ENCODE measurements at places on chromosomes 3 and 15.
A peak's percentile ranks its signal among the peaks of the same experiment; 100 is the strongest.

DNA sequence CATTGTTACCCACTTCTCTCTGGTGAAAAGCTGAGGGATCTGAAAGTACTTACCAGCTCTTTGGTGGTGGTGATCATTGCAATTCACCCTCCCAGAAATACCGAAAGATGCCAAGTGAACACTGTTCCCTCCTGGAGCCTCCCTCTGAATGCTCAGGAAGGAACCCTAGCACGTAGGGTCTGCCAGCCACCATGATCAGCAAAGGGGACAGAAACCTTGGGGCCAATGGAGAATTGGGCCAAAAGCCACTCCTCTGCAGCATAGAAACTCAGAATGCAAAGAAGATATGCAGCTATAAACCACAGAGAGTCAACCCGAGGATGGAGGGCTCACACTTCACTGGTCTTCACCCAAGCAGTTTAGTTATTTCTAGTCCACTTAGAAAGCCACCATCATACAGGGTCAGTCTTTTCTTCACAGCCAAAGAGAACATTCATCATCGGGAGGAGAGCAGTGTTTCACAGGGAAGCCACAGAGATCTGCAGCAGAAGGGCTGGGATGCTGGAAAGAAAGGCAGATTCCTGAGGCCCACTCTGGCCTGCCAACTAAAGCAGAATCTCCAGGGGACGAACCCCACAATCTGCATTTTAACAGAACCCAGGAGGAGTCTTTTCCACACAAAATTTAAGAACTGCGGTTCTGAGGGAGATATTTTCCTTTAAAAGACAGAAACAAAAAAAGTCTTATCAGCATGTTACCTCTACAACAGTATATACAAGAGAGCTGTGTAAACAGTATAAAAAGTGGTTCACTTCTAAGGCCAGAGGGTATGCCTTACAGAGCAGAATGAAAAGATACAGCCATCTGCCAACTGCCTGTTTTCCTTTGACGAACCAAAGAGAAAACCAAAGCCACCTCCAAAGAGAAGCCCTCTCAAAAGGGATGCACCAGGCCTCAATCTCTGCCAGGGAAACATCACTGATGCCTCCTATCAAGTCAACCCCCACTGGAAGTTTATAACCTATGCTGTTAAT is 11.3 kb downstream of the TBC1D2B start:
- DNase-seq, result no peak

DNA sequence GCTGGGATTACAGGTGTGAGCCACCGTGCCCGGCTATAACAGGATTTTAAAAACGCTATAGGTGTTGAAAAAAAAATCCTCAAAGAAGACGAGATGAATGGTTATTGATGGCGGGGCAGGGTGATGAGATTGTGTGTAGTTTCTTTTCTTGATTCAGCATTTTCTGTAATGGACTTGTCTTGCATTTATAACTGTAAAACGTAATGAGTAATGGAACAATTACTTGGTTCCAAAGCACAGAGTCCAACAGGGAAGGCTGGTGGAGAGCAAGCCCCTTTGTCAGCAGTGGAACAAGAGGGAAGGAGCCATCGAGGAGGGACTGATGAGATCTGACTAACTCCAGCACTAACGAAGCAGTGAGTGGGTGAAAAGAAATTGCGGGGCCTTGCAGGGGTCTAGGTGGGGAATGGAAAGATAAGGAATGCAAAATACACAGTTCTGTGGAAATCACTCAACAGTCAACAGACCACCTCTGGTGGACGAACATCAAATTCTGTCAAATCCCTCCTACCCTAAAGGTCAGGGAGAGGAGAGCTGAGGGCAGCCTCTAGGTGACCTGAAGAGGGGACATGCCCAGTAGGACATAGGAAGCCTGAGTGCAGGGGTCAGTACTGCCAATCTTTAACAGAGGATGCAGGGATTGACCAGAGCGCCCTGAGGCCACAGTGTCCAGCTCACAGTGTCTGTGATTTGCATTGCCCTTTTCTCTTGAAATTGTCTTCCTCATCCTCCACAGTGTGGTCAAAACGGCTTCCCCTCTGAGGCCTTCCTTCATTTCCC is 23.1 kb upstream of the CDCP1 start:
- DNase-seq, result no peak

- no peak for DNase-seq
Measured at GRCh38 chr3:46619845-46620778, 7.8 kb downstream of the FAM240A start.

DNA sequence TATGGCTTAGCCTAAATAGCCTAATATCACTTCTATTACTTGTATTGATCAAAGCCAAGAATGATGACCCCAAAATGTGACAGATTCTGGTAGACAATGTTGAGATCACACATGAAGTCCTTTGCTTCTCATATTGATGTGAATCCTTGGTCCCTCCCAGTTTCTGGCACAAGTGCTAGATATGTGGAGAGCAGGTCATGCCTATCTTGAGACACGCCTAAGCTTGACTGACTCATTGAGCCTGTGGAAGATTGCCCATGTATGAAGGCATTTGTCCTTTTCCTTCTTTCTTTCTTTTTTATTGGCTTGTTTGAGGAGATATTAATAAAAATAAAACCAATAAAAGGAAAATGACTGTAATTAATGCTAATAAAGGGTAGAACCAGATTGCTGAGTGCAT is 54.0 kb upstream of the TMEM108 start:
- no peak for DNase-seq

DNA sequence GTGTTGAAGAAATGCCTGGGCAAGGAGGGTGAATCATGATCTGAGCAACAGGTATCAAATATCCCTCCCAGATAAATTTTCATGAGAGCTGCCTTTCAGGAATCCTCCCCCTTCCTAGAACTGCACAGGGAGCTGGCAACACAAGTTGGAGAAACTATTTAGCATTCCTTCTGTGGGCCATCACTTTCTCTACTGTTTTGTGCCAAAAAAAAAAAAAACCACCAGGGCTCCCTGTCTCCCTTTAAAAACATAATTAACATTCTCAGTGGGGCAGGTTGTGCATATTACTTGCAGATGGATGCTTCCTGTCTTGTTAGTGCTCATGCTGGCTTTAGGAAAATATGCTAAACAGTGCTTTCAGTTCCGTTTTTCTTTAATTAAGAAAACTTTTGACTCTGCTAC is 234.9 kb upstream of the LMCD1 start:
- no peak for DNase-seq

- DNase-seq, result no peak
Measured at GRCh38 chr15:37261685-37262084, 161.3 kb upstream of the MEIS2 start.

GRCh38 chr3:146640955-146641867 is 36.1 kb upstream of the PLSCR5 start:
- DNase-seq, result no peak

DNA sequence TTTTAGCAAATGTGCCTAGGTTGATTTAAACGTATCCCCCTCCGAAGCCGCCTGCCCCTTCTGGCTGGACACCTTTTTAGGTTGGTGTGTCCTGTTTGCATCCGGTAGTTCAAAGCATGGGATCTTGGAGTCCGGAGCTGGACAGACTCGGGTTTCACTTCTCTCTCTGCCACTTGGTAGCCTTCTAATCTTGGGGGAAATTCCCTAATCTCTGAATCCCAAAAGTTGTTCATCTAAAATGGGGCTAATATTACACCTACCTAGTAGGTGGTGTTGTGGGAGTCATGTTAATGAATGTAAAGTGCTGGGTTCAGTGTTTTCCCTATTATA is 760 bp downstream of the FANCI start:
- DNase-seq, result no peak

DNA sequence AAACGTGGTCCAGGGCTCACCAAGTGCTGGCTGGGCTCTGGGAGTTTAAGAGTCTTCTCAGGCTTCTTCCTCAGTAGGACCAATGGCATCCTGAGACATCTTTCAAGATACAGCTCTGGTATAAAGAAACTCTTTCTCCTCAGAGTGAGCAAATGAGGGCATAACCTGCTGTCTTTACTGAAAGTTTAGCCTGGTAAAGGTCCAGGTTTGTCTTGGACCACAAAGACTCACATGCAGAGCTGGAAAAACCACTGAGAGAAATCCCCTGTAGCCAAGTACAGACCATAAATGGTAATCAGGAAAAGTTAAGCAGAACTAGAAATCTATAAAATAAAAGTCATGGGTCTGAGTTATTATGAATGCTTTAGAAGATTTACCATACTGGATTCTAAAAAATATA is 23.1 kb downstream of the CD47 start:
- no peak for DNase-seq

- peak; percentile 8 for DNase-seq
Measured at GRCh38 chr15:25246641-25247406, 192.0 kb downstream of the UBE3A start.

- no peak for DNase-seq
Measured at GRCh38 chr3:57068437-57069089, 8.1 kb downstream of the SPATA12 start.

GRCh38 chr3:161548301-161548700 is 51.7 kb downstream of the OTOL1 start:
- DNase-seq, result no peak

DNA sequence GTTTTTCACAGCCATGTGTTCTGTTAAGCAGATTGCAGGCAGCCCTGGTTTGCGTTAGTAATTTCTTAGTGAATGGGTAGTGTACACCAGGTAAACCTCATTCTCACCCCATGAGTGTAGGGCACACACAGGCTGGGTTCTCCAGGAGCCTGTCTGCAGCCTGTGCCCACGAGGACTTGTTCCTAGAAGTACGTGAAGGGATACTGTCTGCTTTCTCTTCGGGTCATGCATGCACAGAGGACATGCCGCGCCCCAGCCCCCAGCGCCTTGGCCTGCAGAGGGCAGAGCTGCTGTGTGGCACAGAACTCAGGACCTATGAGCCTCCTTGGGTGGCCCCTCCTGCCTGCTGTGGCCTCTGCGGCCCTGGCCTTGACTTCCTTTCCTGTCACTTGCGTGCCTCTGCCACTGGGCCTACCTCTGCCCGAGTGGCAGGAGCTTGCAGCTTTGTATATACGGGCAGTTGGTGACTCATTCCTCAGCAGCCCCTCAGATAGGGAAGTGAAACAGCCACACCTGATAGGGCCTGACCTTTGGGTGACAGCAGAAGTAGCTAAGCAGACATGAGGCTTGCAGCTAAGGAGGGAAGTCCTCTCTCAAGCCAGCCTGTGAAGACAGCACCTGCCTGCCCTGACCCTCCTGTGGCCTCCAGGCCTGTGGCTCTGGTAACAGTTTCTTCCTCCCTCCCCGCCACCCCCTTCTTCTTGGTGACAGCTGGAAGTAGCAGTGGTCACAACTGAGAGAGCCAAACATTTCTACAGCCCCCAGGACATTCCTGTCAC is 19.5 kb downstream of the PPCDC start:
- DNase-seq, result peak; percentile 43

DNA sequence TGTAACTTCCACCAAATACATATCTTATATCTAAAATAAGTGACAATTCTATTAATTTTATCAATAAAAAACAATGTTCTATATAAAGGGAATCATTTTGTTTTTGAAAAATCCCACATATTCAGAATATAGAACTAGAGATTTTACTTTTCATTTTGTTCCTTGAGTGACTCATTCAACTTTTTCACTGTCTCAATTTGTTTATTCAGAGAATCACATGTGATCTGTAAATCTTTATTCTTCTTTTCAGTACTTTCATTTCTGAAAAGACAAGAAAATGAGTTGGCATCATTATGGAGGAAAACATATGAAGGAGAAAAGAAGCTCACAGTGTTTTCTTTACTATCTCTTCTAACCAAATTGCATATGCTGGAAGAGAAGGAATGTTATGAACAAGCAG is 35.0 kb downstream of the CIP2A start:
- no peak for DNase-seq

- no peak for DNase-seq
Measured at GRCh38 chr3:55661141-55661540, 174.0 kb upstream of the WNT5A start.

DNA sequence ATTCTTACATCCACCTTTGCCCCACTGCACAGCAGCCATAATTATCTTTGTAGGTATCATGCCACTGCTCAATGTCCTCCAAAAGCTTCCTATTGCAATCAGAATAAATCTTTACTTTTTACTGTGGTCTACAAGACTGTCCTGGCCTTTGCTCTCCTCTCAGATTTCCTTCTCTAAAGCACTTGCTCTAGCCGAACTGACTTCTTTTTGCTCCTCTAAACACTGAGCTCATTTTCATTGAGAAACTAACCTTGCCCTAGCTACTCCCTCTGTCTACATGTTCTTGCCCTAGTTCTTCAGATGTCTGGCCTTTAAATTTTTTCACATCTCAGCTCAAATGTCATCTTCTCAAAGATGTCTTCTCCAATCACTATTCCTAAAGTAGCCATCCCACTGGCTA is 342.8 kb downstream of the TBC1D5 start:
- no peak for DNase-seq

DNA sequence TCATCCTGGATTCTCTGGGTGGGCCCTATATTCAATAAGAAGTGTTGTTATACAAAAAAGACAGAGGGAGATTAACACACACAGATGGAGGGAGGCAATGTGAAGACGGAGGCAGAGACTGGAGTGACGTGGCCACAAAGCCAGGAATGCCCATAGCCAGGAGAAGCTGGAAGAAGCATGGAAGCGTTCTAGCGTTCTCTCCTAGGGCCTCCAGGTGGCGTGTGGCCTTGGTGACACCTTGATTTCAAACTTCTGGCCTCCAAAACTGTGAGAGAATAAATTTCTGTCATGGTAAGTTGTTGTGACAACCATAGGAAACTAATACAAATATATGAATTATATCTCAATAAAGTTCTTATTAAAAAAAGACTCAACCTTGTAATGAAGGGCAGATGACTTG is 21.3 kb downstream of the THBS1 start:
- no peak for DNase-seq

DNA sequence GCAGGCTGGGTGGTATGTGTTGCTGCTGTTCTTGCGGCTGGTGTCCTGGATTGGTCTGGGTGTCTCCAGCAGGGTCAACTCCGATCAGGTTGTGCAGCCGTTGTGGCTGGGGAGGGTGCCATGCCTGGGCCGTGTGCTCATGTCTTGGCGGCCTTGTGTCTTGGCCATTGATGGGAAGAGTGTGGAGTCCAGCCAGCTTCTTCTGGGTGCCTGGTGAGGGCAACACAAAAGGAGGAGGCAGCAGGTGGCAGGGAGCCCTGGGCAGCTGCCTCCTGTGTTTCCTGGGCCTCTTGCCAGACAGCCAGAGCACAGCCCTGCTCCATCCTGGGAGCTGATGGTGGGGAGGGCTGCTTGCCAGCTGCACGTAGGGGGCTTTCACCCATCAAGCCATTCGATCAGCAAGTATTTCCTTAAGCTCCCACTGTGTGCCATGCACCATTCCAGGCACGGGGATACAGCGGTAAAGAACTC is 4.3 kb downstream of the CHAC1 start:
- no peak for DNase-seq

DNA sequence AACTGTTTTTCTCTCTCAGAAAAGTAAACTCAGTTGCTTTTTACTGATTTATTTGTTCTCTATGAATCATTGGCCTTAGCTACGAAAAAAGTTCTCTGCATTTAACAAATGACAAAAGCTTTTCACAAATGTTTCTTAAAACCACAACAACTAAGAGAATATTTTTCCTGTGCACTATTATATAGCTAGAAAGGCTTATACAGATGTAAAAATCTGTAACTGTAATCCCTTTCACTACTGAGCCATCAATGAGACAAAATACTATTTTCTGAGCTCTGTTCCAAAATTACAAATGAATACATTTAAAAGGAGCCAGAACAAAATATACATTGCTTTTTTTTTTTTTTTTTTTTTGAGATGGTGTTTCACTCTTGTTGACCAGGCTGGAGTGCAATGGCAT is 45.6 kb upstream of the PYGO1 start:
- DNase-seq, result no peak

Measured in progenitor cell of endocrine pancreas (in vitro differentiated cells).